ENCODE measurements at places on chromosomes 11 and 22.

DNA sequence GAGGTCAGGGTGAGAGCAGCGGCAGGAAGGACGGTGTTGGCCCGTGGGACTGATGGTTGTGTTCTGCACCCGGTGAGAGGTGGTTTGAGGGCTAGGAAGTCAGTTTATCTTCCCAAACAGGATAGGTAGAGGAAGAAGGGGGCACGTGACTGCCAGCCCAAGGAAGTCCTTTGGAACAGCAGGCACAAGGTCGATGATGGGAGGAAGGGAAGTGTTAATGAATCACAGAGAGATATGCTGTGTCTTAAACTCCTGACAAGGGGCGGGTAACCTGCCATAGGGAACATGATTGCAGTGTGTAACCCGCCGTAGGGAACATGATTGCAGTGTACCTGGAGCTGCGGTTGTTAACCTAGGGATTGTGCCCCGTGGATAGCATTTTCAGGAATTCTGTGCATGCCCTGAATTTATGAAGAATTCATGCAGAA lies 49.0 kb downstream of the PRR5L start:
- no peak for DNase-seq

GRCh38 chr11:118699506-118700220 lies 20.2 kb upstream of the TREH start:
- no peak for DNase-seq

- DNase-seq: no peak
These were observed 97.7 kb upstream of the PARVA start for GRCh38 chr11:12279672-12280108.

DNA sequence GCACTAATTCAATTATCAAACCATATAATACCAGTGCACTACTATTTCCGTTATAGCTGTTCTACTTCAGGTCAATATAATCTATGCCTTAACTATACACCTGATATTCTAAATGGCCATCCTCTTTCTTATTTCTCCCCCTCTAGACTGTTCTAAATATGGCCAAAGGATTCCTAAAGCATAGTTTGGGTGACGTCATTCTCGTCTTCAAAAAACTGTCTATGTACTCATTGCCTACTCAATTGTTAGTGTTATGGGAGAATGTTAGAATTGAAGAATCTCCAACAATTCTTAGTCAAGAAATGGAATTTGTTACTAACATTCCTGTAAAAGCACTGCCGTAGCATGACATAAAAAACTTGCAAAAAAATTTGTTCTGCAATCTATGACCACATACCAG lies 431.1 kb upstream of the ANO3 start:
- DNase-seq: no peak

- no peak for DNase-seq
These were observed 6.9 kb downstream of the MCAT start for GRCh38 chr22:43136255-43136654.

- peak; percentile 7 for DNase-seq
These were observed 26.4 kb downstream of the KCTD17 start for GRCh38 chr22:37077802-37078448.

DNA sequence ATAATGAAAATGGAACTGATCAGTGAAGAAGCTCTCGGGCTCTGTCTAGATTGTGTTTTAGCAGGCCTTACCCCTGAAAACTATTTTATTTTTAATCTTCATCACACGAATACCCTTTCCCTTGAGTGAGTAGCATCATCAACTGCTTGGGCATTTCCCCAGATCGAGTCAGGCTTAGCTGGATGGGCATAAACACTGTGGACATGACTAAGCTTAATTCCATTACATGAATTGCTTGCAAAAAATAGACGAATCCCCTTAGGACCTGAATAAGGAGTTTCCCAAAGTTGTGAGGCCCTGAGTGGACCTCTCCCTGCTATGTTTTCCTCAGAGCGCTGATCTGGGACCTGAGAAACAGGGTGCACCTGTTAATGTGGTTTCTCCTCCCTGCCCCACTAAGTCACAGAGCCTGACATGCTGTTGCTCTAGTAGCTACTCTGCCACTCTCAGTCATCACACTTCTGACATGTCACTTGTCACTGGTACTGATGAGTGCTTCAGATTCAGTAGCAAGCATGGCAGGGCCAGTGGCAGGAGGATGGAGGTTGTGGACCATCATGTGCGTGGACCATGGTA lies 53.5 kb downstream of the ENDOD1 start:
- DNase-seq: no peak

GRCh38 chr11:78195917-78196560 lies 7.3 kb downstream of the USP35 start:
- DNase-seq: no peak

- no peak for DNase-seq
These were observed 678 bp upstream of the RANGAP1 start for GRCh38 chr22:41286639-41287091.

- no peak for DNase-seq
These were observed 17.6 kb upstream of the NCR3LG1 start for GRCh38 chr11:17333799-17334586.

DNA sequence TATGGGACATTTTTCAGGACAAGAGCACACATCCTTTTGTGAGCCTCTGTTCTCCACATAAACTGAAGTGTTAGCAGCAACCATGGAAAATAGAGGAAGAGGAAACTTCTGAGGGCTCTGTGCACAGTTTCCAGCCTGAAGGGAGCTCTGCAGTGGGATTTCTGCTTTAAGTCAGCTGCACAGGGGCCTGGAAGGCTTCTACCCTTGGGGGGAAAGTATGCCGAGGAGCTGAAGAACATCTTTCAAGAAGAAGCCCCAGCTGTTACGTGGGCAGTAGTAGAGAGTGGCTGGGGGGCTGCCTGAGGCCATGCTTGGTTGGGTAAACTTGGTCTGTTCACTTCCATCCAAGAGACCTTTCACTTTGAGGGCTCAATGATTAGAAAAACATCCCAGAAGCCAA lies 82.7 kb upstream of the EED start:
- no peak for DNase-seq

DNA sequence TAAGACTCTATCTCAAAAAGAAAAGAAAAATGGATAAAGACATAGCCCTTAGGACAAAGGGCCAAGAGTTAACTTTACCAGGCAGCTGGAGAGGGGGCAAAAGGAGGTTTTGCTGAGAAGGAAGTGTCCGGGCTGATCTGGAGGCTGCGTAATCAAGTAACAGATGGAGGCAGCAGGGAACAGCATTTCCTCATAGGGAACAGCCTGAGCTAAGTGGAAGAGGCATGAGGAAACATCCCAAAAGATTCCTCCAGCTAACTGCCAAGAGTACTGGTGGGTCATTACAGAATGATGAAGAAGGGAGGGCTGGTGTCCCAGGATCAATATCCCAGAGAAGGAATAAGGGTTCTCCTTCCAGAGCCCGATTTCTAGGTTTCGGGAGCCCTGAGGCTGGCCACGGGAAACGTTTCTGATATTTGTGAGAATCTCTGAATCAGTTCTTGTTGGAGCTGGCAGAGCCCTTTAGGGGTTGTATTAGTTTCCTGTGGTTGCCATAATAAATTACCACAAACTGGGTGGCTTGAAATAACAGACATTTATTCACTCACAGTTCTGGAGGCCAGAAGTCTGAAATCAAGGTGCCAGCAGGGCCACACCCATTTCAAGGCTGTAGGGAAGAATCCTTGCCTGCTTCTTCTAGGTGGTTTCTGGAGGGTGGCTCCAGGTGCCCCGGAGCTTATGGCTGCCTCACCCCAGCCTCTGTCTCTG lies 21.2 kb downstream of the LIF start:
- DNase-seq: peak; percentile 84

GRCh38 chr11:2542406-2542805 lies 97.6 kb downstream of the KCNQ1 start:
- no peak for DNase-seq

DNA sequence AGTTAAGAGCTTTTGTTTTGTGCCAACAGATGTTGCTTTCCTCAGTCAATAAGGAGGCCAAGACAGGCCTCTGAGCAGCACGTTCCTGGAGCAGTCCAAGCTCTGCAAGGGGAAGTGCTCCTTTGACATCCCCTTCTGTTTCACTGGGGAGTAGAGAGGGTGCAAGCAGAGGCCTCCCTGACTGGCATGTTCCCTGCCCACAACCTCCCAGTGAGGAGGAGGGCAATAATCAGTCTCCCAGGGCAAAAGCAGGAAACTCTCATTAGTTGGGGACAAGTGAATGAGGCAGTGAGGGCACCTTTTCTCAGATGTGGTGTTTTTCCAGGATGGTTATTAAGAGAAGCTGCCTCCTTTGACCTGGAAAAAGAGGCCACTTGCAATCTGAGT lies 79.5 kb upstream of the ZBED5 start:
- DNase-seq: no peak

GRCh38 chr11:9820260-9820659 lies 156.4 kb downstream of the SWAP70 start:
- DNase-seq: no peak

DNA sequence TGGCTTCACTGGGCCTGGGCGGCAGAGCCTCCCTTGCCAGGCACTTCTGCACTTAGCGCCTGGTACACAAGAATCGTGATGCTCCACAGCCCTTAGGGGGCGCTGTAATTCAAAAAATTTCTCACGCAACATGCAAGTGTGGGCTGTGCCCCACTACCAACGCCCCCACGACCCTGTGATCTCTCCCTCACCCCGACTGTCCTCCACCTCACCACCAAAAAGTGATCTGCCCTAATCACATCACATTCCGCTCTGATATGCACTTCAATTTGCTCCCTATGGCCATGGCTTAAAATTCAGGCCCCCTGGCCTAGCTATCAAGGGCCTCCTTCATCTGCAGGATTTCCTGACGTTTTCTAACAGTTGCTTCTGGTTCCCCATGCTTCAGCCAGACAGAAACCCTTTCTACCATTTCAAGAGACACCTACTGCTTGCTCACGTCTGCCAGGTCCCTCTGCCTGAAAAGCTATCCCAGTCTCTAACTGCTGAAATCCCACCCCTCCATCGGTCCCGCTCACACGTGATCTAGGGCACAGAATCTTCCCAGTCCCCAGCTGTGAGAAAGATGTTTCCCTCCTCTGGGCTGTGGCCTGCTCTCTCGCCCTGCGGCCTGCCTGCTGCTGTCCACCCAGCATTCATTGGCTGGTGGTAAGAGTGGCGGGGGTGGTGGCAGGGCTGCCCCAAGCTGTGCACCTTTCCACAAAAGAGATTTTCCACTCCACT lies 27.9 kb upstream of the LRRC32 start:
- no peak for DNase-seq

GRCh38 chr11:86636275-86636674 lies 36.1 kb downstream of the ME3 start:
- no peak for DNase-seq

- no peak for DNase-seq
These were observed 28.7 kb upstream of the LMO1 start for GRCh38 chr11:8292351-8292750.

DNA sequence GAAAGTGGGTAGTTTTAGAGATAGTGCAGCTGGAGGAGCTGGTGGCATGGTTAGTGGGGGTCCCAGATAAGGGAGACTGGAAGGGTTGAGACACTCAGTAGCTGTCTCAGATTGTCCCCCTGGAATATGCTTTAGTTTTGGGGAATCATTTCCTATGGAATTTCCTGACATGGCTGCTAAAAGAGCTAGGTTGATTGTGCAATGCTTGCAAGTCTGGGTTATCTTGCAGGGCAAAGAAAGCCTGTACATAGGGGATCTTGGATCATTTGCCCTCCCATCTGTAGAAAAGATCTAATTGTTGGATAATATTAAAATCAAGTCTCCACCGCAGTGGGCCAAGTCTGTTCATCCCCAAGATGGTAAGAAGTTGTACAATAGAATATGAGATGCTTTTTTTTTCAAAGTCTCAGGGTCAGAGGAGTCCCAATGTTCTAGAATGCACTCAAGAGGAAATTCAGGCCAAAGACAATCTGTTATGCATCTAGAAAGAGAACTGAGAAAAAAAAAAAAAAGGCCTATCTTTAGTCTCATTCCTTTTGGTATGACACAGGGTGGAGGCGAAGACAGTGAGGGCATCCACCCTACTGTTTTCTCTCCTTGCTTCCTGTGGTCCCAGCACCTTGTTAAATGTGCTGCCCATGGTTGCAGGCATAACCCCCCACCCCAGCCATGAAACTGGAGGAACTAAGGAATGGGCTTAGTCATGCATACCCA lies 20.2 kb downstream of the MS4A6E start:
- no peak for DNase-seq

DNA sequence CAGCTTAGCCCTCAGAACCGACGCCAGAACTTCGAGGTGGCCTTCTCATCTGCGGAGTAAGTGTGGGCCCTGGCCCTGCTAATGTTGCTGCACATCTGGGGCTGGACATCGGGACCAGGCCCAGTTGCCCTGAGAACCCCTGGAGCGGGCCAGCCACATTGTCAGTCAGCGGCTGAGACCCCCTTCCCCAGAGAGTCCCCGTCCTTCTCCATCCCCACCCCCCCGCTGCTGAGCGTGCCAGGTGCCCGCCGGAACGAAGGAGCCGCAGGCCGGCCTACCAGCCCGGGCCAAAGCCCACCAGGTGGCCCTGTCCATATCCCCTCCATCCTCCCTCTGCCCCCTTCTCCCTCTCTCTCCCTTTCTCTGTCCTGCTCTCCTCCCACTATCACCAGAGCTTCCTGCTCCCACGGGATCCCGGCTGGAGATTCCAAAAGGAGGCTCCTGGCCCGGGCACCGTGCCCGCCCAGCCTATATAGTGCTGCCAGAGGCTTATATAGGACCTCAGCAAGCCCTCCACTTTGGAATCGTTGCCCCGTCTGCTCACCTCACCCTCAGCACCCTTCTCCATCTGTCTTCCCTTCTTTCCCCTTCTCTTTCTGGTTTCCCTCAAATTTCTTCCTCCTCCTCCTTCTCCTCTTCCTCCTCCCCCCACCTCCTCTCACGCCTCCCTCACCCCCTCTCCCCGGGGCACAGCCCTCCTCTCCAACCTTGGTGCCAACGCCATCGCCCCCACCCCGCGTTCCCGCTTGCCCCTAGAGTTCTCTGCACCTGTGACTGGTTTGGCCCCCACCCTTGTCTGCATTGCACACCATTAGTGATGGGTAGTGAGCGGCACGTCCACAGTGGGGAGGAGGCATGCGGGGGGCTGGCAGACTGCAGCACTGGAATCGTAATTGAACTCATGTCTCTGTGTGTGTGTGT lies 7.3 kb downstream of the SELENOM start:
- no peak for DNase-seq

DNA sequence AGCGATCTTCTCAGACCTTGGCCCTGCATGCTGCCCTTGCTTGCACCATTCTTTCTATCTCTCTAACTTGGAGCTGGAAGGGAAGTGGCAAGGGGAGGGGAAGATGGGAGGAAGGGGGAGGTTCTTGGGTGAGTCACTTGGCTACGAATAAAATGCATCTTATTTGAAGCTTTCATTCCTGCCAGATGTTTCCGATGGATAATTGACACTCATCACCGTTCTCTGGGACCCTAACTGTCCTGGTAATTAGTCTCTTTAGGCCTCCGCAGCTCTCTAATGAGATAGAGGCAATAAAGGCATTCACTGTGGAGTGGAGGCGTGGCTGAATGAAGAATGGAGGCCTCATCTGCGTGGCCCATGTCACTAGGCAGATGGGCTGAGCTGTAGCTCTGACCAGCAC lies 960.1 kb downstream of the NTM start:
- no peak for DNase-seq

- no peak for DNase-seq
These were observed 59.5 kb downstream of the TNRC6B start for GRCh38 chr22:40237241-40237640.

GRCh38 chr11:56122073-56122472 lies at the start of gene OR8H3:
OR8H3 (plus strand) TSS chr11:56122373; CDS start chr11:56122373, 0 bp downstream.
- no peak for DNase-seq
